CD4-positive, alpha-beta T cell treated with Interleukin-21 for 1 hour (primary cell): ENCODE measurements at places on chromosomes 3 and 15.
A peak's percentile ranks its signal among the peaks of the same experiment; 100 is the strongest.

DNA sequence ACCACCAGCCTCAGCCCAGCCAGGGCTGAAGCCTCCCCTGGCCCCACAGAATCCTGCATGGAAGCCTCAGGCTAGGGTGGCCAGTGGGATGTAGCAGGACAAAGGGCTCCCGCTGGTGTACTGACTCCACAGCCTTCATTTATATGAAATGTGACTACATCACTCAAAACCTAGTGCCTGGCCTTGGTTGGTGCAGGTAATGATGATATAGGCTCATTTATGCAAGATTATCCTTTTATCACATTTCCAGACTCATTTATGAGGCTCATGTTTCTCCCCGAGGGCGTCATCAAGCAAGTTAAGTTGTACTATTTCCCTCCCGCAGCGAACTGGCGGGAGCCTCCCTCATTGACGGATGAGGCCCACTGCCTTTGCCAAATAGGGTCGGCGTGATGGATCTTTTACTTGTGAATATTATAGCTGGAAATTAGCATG lies 179.1 kb upstream of the SMAD3 start:
- DNase-seq: no peak

DNA sequence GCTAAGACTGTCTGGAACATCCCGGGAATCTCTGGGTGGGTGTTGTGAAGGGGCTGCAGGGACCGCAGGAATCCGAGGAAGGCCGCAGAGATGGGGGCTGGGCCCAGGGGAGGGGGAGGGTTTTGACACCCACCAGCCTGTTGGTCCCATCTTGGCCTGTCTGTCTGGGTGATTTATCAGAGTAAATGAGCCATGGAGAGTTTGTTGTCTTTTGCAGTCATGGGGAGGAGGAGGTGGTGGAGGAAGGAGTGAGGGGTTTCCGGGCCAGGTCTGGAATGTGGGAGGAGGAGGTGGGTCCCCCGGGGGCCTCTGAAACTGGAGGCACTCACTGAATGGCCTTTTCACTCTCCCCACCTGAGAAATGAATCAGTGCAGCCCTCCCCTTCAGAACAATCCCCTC lies 11.5 kb downstream of the SEMA3F start:
- no peak for DNase-seq

DNA sequence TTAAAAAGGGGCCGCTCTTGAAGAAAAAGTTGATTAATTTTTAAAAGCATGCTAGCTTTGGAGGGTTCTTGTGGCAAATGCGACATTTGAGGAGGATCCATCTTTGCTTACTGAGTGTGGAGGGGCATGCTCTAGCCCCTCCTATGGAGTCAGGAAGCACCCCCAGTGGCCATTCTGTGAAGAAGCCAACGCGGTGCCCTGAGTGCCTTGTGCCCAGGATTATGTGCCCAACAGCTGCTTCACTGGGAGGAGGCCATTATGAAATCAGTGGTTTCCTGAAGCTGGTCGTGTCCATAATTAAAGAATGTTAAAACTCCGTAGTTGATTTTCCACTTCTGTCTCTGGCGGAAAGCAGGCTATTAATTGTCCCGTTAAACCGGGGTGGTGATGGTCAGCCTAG lies 69.1 kb upstream of the TNFAIP8L3 start:
- no peak for DNase-seq

DNA sequence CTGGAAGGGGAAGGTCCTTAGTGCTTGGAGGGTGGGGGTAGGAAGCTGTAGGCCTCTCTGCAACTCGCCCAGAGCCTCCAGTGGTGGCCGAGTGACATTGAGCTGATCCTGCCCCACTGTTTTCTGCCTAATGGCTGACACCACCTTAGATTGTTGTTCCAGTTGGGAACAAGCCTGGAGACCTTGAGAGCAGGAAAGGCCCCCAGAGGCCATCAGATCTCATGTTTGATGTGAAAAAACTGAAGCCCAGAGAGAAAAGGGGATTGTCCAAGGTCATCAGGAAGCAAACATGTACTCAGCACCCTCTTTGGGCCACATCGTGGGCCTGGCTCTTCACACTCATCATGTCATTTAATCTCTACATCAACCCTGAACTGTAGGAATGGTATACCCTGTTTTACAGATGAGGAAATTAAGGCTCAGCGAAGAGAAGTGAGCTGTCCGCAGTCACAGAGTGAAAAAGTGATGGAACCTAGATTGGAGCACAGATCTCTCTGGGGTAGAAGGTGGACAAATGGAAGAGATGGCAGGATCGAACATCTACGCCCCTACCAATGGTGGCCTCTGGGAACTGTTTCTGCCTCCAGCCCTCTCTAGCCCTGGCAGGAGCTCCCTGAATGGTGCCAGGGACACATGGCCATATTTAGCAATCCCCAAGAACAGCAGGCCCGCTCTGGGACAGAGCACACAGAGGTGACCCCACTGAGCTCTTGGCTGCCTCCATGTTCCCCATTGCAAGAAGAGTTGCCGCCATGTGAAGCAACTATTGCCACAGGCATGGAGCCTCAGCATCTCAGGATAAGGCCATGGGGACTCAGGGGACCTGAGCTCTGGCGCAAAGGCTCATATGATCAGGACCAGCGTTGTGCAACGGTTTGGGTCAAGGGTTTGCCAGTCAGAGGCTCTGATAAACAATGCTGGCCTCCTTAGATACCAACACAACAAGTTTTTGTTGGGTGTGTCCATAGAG lies 31.6 kb upstream of the TSEN2 start:
- no peak for DNase-seq

- DNase-seq: no peak
Measured at GRCh38 chr3:32120471-32120870, 14.1 kb downstream of the GPD1L start.

DNA sequence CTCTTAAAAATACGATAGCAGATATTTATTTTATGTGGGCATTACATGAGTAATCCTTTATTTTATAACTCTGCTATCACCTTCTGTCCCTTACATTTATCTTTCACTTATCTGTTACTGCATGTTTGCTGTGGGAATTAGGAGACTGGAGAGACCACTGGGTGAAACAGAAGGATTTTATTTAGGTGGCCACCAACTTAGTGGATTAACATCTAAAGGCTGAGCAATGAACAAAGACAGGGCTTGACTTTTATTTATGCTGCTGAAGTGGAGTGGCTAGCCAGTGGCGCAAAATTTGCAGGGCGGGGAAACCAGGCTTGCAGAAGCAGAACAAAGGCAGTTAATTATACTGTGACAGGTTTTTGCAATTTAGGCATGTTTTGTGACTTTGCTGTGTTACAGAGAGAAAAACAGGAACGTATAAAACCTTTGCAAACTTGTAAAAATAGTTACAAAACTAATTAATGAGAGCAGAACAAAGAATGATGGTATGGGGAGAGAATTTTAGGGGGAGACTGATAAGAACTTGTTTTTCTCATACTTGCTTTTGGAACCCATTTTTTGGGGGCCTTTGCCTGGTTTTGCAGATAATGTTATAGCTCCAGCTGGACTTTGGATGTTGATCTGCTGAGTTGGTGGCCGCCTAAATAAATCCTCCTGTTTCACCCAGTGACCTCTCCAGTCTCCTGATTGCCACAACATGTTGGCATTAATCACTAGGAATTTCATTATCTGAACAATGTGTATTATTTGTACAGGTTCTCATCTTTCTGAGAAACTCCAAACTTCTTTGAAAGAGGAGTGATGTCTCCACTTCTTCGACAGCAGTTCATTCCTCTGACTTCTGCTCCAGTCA lies 18.0 kb downstream of the KLHL24 start:
- DNase-seq: peak; percentile 23
